ENCODE measurements at places on chromosomes 1 and 21.
A peak's percentile ranks its signal among the peaks of the same experiment; 100 is the strongest.

DNA sequence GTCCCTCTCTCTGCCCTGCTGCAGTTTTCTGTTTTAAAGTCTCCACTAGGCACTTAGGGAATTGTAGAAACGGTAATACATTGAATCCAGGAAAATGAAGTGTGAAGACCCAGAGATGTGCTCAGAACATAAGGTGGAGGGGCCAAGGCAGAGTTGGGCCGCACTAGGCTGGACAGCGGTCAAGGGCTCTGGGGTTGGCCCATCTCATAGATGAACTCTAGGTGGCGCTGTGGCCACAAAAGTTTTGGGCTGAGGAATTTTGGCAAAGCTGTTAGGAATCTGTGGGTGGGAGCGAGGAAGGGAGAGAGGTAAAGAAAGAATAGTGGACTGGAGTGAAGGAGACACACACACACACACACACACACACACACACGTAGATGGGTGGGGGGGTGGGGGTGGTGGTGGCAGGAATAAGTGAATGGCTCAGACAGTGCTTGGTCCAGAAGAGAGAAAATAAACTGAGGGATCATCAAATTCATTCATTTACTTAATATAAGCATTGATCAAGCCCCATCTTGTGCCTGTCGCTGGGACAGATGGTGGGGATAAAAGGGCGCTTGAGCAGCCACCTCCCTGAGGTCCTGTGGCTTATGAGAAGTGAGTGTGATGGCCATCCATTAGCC is 258.5 kb downstream of the TRABD2B start:
- DNase-seq, result peak; percentile 17

DNA sequence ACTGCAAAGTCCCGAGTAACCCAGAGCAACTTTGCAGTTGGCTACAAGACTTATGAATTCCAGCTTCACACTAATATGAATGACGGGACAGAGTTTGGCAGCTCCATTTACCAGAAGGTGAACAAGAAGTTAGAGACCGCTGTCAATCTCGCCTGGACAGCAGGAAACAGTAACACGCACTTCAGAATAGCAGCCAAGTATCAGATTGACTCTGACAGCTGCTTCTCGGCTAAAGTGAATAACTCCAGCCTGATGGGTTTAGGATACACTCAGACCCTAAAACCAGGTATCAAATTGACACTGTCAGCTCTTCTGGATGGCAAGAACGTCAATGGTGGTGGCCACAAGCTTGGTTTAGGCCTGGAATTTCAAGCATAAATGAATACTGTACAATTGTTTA is 66.8 kb downstream of the ACBD6 start:
- no peak for DNase-seq

- no peak for DNase-seq
These were observed 182.0 kb downstream of the LMX1A start for GRCh38 chr1:165174491-165174890.

DNA sequence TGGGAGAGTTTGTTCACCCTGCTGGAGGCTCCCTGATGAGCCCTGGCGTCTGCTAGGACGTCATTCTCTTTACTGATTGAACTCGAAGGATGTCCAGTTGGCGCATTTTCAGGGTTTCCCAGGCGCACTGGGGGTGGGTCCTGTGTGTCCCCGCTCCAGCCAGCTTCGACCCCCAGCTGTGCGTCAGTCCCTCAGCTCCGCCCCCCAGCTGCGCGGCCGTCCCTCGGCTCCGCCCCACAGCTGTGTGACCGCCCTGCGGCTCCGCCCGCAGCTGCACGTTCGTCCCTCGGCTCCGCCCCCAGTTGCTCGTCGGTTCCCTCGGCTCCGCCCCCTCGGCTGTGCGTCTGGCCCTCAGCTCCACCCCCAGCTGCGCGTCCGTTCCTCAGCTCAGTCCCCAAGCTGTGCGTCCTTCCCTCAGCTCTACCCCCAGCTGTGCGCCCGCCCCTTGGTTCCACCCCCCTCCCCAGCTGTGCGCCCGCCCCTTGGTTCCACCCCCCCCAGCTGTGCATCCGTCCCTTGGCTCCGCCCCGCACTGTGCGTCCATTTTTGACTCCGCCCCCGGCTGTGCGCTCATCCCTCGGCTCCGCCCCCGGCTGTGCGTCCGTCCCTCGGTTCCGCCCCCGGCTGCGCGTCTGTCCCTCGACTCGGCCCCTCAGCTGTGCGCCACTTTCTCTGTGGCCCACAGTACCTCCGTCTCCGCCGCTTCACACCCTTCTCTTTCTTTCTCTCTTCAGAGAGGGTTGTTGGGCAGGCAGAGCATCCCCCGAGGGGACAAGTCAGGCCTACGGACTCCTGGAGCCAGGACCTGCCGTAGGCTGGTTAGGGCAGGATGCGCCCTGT is 61.3 kb downstream of the FAAP20 start:
- DNase-seq, result peak; percentile 97

DNA sequence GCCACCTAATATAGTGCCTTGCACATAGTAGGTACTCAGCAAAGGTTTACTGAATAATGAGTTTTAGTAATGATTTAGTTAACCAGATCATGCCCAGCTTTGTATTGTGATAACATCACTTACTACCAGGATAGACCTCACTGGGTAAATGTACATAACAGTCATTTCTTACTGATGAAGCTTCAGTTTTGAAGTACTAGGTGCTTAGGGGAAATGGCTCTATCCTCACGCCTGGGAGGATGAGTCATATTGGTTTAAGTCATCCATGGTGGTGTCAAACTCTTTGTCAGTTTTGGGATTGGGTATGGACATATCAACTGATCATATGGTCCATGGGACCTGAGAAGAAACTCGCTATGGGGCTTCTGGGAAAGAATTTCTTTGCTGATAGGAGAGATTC is 90.6 kb upstream of the USP24 start:
- DNase-seq, result no peak
